ENCODE measurements at places on chromosomes 3 and 15. TPM values are rescaled to one million over a fixed set of nuclear protein-coding genes. Genes with fewer than 3 reads are reported as not detected.

GP5 gene
- under 0.01 TPM for total RNA-seq

DIPK2A gene
- total RNA-seq: 52.3 TPM

SNRPA1 gene
- 27.1 TPM for total RNA-seq

MORC1 gene
- total RNA-seq: not detected

LRRC2 gene
- 0.32 TPM for total RNA-seq
